ENCODE measurements at places on chromosomes 16 and 17. TPM values are rescaled to one million over a fixed set of nuclear protein-coding genes. Genes with fewer than 3 reads are reported as not detected.

Gene KCNJ12
- polyA plus RNA-seq, result 0.60 TPM

Gene SLC6A2
- polyA plus RNA-seq, result not detected

Gene KRT24
- polyA plus RNA-seq, result 5.4 TPM

Gene NPTX1
- polyA plus RNA-seq, result 0.60 TPM

Gene PLLP
- 4.2 TPM for polyA plus RNA-seq

Gene FSCN2
- polyA plus RNA-seq, result not detected

Gene TPSG1
- polyA plus RNA-seq, result 73.9 TPM

Gene DHODH
- polyA plus RNA-seq, result 4.2 TPM

Gene MYH2
- polyA plus RNA-seq, result not detected

Gene HS3ST4
- 0.07 TPM for polyA plus RNA-seq

Gene KRT27
- 0.07 TPM for polyA plus RNA-seq

Gene C1QTNF1
- polyA plus RNA-seq, result 34.6 TPM

Gene GPR139
- polyA plus RNA-seq, result not detected

Gene CCL15
- polyA plus RNA-seq, result 37.2 TPM

Gene KRTAP2-3
- not detected for polyA plus RNA-seq

Gene ZNF689
- polyA plus RNA-seq, result 3.6 TPM

Gene FAM117A
- 3.5 TPM for polyA plus RNA-seq

Gene FADS6
- polyA plus RNA-seq, result 1.8 TPM

Gene KRT31
- polyA plus RNA-seq, result not detected

Gene RDM1
- 3.6 TPM for polyA plus RNA-seq

Gene ZG16B
- 15.6 TPM for polyA plus RNA-seq

Gene ITGB3
- polyA plus RNA-seq, result 3.4 TPM

Gene ELMO3
- 31.8 TPM for polyA plus RNA-seq

Gene LPO
- not detected for polyA plus RNA-seq

Gene CDRT15
- polyA plus RNA-seq, result not detected

Gene CACNG3
- not detected for polyA plus RNA-seq

Gene C16orf96
- polyA plus RNA-seq, result not detected

Gene NOL11
- 22.0 TPM for polyA plus RNA-seq

Gene FBXL16
- polyA plus RNA-seq, result 0.60 TPM
